IMR-90 (cell line): ENCODE measurements at places on chromosomes 2 and 18.

- no peak for DNase-seq
These were observed 297.2 kb downstream of the NDUFA10 start for GRCh38 chr2:239727776-239728600.

DNA sequence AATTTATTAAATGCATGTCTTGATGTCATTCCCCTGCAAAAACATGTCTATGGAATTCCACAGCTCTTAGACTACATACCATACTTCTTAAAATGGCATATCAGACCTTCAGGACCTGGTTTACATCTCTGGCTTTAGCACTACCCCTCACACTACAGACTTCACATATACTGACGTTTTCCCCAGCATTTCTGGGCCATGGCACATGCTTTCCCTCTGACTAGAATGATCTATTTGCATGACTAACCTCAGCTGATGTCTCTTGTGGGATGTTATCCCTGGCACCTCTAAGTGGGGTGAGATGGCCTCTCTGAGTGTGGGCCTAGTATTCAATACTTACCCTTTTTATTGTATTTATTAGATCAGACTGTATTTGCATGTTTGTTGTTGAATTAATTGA, 381.6 kb downstream of the ERBB4 start:
- peak; percentile 74 for DNase-seq

DNA sequence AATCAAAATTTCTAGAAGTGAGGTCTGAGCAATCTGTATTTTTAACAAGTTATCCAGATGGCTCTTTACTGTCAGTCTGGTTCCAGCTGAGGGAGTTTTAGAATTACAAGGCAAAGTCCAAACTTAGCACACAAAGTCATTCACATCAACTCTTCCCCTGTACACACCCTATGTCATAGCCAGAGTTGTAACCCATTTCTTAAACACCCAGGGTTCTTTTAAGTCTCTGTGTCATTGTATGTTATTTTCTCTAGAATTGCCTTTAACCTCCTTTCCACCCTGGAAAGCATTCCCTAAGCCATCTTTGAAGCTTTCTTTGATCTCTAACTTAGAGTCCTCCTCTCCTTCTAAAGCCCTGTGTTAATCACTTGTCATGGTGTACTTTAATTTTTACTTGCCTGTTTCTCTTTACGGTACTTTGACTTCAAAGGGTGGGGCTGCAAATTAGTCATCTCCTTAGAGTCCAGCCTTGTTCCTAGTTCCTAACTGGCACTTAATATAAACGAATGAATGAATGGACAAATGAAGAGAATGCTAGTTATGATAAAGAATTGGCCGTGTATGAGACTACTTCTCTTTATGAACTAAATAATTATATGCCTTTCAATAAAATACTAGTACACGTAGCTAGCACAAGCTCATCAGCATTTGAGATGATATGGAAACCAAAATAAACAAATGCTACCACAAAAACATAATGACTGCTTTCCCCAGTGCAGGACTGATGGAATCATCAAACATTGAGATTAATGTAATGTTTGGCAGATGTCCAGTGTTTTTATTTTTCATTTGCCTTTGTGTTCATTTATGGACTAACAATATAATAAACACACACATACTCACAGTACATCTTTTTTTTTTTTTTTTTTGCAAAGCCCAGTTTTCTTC, 11.9 kb upstream of the ACTR3 start:
- peak; percentile 61 for DNase-seq

- DNase-seq, result no peak
These were observed 81.6 kb downstream of the DDX1 start for GRCh38 chr2:15672961-15673918.

- DNase-seq, result no peak
These were observed 25.6 kb downstream of the SERTAD2 start for GRCh38 chr2:64627860-64628841.

DNA sequence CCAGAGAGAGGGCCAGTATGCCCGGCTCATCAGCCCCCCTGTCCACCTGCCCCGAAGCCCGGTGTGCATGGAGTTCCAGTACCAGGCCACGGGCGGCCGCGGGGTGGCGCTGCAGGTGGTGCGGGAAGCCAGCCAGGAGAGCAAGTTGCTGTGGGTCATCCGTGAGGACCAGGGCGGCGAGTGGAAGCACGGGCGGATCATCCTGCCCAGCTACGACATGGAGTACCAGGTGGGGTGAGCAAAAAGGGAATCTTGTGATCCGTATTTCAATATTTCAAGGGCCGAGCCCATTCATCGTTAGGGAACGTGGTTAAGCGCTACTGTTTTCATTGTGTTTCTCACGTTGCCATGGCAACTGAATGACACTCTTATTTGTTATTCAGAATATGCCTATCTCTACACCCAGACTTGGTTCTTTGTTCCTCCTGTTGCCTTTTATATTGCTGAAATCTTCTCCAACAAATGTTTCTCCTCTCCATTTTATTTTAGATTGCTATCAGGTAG, 81.5 kb downstream of the NRP2 start:
- DNase-seq, result peak; percentile 63

GRCh38 chr2:124877141-124877577, 852.1 kb downstream of the CNTNAP5 start:
- peak; percentile 81 for DNase-seq

- DNase-seq, result no peak
These were observed 7.1 kb upstream of the IL1R2 start for GRCh38 chr2:101984656-101985055.

GRCh38 chr2:126777620-126777978, 121.1 kb upstream of the TEX51 start:
- DNase-seq, result no peak

DNA sequence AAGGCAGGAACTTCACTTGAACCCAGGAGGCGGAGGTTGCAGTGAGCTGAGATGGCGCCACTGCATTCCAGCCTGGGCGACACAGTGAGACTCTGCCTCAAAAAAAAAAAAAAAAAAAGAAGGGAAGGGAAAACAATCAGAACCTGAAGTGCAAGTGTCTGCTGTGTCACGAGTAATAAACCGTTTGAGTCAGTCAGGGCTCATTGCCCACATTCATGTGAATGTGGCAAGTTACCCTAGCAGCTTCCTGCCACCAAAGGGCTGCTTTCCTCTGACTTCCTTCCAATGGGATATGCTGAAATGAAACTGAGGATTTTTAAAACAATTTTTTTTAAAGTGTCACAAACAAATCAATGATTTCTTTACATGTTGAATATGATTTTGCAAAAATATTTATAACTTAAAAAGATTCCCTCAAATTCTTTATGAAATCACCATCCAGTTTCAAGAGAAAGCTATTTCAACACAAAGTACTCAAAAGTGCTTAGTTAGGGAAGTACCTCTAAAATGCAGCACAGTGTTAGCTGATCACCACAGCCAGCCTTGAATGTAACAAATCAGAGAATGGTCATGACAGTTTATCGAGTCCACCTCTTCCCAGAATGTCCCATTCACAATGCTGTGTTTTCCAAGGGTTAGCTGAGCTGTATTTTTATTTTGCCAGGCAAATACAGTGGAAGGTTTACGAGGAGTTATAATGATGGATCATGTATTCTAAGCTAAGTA, 36.4 kb downstream of the WDSUB1 start:
- peak; percentile 72 for DNase-seq

DNA sequence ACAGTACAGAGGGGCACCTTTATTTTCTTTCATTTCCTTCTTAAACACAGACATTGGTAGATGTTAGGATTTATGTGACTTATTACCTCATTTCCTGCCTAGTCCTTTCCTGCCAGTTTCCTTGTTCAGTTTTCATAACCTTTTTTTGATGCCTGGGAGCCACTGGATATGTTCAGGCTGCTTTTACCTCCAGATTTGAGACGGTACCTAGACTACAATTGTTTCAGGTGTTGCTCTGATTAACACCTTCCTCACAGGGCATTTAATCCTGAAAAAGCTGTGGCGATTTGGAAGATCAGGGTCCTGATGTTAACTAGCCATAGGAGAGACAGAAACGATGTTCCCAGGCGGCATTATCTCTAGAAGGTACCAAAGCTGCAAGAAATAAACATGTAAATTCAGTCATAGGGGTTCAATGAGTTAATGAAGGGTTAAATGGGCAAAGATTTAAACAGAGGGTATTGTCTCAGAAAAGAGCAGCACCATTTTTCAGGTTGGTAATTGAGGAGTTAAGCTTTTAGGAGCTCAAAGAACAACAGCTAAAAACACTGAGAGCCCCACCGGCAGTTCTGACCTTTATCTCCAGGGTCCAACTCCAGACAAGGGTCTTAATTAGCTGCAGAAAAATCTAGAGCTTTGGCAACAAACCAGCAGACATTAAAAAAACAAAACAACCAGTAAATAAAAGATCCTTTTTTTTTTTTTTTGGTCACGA, 93.3 kb downstream of the HRH4 start:
- no peak for DNase-seq

- no peak for DNase-seq
These were observed 237.8 kb downstream of the PLCL1 start for GRCh38 chr2:198042189-198042588.

DNA sequence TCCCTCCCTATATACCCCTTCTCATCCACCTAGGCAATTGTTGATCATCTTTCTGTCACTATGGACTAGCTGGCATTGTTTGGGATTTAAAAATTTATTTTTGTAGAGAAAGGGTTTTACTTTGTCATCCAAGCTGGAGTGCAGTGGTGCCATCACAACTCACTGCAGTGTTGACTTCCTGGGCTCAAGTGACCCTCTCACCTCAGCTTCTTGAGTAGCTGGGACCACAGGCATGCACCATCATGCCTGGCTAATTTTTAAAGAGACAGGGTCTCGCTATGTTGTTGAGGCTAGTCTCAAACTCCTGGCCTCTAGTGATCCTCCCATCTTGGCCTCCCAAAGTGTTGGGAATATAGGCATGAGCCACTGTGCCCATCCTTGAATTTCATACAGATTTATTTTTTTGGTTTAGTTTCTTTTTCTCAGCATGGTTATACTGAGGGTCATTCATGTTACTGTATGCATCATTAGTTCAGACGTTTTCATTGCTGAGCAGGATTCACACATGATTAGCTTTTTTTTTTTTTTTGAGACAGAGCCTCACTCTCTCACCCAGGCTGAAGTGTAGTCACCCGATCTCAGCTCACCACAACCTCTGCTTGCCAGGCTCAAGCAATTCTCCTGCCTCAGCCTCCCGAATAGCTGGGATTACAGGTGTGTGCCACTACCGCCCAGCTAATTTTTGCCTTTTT, 8.6 kb upstream of the PCARE start:
- DNase-seq, result no peak

DNA sequence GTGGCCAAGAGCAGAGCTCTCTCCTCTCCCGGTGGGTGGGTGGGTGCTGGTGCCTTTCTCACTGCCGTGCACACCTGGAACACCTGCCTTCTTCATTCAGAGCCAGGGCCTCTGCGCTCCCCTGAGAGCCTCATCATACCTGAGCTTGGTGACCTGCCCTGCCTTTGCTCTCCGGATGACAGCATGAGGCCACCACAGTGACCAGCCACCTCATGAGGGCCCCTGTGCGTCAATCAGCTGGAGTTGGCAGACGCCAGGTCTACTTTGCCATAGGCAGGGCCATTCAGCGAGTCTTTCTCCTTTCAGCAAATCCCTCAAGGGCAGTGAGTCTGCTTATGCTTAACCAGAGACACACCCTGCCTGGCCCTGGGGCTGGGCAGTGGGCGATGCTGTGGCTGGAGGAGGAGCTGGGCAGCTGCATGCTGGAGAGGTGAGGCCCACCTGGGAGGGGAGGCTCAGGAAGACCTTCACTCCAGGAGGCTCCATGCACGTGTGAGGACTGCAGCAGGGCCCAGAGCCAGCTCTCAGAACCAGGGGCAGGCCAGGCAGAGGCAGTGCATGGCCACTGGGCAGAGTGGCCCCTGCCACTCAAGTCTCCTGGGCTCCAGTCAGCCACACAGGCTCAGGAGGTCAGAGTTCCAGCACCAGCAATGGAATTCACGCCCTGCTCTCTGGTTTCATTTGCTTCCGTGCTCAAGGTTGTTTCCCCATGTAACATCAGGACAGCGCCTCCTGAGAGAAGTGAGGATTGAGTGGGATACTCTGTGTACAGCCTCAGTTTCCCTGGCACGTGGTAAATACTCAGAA, 417.5 kb upstream of the MYT1L start:
- DNase-seq, result no peak

GRCh38 chr18:35756506-35757117, 175.1 kb downstream of the GALNT1 start:
- peak; percentile 59 for DNase-seq

- DNase-seq, result no peak
These were observed 759.4 kb downstream of the CBLN2 start for GRCh38 chr18:71784777-71785176.

DNA sequence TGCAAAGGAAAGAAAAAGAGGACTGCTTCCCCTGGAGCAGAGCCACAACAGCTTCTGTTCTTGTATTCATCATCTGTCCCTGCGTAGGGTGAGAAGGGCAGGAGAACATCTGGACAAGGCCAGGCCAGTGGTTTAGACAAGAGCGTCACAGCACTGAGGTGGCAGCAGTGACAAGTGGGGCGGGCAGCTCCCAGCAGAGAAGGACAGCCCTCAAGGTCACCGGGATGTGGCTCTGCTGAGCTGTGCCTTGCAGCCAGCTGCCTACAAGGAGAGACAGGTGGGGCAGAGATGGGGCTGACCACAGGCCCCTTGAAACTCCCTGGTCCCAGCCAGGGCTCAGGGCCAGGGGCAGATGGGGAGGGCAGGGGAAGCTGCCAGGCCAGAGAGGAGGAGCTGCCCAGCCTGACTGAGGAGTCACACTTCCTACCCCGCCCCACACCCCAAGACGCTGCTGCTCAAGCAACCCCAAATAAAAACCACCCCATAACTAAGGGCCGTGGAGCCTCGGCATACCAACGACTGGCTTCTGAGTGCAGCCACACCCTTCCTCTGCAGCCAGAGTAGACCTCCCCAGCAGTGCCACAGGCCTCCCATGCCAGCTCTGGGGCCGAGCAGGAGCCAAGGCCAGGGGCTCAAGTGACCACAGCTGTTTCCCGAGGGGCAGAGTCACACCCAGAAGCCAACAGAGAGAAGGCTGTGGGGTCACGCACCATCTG, 5.4 kb downstream of the RAB11FIP5 start:
- no peak for DNase-seq

GRCh38 chr18:2244641-2245040, 326.7 kb downstream of the METTL4 start:
- no peak for DNase-seq

- no peak for DNase-seq
These were observed 29.2 kb downstream of the DYTN start for GRCh38 chr2:206688990-206689389.

- DNase-seq, result peak; percentile 84
These were observed 266.4 kb upstream of the ETAA1 start for GRCh38 chr2:67130531-67131256.

GRCh38 chr2:134712299-134712698, 6.5 kb downstream of the TMEM163 start:
- no peak for DNase-seq

DNA sequence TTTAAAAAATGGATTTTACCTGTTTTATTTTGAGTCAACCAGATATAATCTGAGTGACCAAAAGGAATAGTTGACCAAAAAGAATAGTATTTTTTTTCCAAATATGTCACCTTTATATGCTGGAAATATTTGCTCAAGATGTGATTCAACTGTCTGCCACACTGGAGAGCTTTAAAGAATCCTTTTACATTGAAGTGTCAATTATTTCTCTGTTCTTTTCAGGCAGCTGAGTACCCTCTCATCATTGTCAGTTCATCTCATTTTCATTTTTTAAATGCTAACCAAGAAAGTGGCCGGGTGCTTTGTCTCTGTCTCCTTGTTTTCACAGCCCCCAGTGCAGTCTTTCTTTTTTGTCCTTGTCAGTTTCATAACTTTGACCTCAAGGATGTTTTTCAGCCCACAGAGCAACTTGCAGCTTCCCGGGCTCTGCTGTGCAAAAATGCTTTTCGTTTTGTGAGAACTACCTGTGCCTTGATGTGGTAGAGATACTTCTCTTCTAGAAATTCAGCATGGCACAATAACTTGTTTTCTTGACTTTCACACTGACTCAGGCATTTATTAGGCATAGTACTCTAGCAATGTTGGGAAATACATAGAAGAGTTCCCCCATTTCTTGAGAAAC, 23.4 kb upstream of the CERS6 start:
- no peak for DNase-seq
